GM13976 (cell line): ENCODE measurements at places on chromosomes 16 and 17.

GRCh38 chr16:88369447-88370008, 13.2 kb upstream of the ZNF469 start:
- no peak for DNase-seq

DNA sequence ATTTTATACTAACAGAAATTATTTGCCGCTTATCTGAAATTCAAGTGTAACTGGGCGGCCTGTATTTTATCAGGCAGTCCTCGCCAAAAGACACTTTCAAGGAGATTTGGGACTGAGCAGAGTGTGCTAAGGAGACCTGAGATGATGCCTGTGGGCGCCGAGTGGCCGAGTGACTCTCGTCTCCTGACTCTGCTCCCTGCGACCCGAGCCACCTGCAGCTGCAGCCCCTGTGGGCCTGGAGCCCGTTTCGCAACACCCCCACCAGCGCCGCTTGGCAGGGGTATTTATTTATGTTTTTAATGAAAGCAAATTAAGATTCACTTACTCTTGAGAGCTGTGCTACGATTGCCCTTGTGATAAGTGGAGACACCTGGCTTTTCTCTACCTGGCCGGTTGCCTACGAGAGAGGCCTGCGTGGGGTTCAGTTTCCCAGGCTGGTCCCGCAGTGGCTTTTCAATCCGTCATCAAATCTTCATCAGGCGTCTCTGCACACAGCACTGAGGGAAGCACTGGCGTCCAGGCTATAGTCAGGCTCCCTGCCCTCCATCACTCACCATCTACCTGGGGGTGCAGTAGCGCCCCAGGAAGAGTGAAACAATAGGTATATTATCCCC, 124.0 kb downstream of the SEC14L1 start:
- no peak for DNase-seq

DNA sequence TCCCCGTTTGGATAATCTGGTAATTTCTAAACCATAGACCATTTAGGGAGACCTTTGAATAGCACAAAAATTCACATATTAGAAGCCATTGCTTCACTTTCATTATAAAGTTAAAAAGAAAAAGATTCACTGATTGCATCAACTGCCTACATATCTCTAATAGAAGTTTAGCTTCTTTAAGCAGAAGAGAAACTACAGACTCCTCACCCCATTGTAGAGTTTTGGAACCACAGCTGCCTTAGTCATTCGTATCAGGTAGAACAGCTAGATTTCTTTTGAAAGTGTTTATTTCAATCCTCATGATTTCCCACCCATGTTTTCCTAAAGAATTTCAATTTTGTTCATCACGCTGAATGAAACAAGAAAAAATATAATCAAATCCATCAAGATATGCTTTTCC, 144.8 kb downstream of the CDH8 start:
- DNase-seq, result no peak

DNA sequence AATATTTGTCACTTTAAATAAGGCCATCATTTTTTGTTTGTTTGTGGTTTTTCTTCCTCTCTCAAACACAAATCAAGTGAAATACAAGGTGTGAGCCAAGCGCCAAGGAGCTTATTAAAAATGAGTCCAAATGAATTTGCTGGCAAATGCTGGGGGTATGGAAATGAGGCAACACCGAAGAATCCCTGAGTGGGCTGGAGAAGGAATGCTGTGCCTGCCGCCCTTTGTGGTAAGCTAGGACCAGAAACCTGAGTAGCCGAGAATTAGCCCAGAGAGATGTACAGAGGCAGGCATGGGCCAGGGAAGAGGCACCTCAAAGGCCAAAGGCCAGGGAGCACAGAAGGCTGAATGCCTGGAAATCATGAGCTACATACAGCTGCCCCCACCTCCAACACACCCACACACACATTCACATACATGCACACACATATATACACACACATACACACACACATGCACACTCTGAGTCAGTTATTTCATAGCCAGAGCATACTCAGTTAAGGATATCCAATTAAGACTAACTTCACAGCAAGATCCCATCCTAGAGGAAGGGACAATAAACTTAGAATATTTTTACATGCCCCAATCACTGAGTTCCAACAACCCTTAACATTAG, 266.1 kb upstream of the DYNLRB2 start:
- DNase-seq, result no peak

DNA sequence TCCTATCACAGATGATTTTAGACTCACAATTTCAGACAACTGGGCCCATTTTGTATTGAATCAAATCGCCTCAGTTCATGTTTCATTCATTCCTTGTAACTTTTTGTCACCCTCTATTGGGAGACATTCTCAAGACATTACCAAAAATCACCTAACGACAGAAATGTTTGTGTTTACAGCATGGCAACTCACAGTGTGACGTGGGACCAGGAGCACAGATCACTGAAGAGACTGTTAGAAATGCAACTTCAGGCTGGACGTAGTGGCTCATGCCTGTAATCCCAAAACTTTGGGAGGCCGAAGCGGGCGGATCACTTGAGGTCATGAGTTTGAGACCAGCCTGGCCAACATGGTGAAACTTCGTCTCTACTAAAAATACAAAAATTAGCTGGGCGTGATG, 249.6 kb downstream of the NTN1 start:
- DNase-seq, result no peak

GRCh38 chr17:61205931-61206330, 193.7 kb upstream of the TBX2 start:
- DNase-seq, result no peak

DNA sequence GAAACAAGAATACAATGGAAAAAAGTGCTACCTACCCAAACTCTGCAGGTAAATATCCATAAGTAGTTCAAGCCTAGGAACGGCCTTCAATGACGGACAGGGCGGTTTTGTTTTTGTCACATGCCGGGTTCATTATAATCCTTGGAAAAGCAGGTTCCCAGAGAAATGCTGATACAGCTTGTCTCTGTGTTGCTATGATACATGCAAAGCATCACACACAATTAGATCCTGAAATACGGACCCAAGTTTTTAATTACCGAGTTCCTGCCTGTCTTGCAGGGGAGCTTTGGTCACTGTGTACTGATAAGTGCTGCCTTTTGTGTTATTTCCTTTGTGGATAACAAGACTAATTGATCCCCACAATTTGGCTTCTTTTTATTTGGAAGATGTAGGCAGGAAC, 217.4 kb downstream of the HAPSTR1 start:
- no peak for DNase-seq

- no peak for DNase-seq
Measured at GRCh38 chr17:45813048-45813725, 29.1 kb downstream of the CRHR1 start.

- DNase-seq, result no peak
Measured at GRCh38 chr16:55379876-55380390, 55.9 kb downstream of the IRX6 start.

GRCh38 chr17:9928601-9929333, 23.7 kb upstream of the RCVRN start:
- DNase-seq, result no peak

DNA sequence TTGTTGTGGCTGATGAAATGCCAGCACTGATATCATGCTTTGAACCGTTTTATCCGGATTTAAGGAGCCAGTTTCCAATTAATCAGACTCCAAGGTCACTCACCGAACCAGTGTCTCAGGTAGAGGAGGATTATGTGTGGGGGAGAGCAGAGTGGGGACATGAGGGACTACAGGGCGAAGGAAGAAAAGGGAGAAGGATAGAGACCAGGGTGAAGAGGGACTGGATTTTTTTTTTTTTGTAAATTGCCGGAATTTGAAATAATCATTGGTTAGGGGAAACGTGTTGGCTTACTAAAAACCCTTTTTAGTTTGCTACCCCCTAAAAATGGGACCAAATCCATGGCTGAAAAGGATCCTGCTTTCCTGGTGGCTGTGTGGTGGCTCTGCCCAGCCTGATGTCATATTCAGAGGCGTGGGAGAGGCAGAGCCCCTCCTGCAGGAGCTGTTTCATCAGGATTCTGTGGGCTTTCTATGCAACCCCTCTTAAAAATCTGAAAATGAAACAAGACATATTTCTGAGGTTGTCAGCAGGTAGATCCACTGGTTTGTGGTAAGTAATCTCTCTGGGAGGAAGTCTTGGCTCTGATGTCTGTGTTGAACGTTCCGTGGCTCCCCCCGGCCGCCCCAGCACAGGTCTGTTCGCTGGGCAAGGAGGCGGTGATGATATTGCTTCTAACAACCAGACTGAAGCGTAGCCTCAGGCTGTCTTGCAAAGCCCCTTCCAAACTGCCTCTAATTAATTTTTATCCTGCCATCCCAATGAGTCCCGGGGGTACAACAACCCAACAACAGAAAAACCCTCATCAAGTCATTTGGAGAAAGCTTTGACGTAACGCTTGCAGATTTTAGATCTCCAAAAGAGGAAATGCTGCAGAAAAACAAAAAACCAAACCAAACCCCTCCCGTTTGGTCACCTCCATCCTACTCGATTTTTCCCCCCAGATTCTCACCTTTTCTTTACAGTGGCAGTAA, 143.0 kb upstream of the ZFHX3 start:
- no peak for DNase-seq

DNA sequence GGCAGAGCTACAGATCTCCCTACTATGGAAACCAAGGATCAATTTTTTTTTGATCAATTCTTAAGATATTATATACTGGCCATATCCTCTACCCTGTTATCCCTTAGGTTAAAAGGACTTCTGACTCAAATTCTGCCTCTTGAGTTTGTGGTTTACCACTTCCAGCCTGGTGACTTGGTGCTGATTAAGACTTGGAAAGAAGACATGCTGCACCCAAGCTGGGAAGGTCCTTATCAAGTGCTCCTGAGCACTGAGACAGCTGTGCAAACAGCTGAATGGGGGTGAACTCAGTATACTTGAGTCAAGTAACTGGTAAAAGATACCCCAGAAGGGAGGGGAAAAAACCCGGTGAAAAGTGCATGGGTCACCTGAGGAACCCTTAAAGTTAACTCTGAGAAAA, 20.5 kb upstream of the SPACA3 start:
- DNase-seq, result no peak

GRCh38 chr16:28192806-28193529, 18.8 kb downstream of the XPO6 start:
- DNase-seq, result peak; percentile 76

DNA sequence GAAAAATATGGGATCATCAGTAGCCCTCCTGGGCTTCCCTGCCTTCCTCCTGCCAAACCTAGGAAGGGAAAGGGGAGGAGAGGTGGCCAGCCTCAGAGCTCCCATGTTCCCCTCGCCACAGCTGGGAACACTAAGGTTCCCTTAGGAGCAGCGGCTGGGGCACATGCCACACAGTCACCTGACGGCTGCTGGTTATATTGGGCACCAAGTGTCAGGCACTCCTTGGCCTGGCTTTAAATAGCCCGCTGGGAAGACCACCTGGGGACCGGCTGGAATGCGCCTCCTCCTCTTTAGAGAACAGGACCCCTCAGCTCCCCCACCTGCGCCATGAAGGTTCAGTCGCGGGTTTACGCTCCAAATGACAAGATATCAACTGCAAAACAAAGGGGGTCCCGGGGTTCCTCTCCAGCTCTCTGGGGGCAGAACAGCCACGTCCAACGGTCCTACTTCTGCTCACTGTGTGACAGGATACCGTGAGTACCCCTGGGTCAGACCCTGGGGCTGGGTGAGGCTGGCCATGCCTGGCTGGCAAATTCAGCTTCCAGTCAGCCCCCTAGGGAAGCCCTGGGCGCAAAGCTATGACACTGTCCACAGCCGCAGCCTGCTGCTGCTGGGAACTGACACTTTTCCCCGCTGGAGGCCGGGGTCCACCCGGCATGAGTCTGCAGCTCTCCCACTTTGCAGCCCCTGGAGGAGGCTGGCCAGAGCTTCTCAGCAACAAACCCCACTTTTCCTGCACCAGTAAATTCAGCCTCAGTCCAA, 3.3 kb downstream of the SMIM5 start:
- no peak for DNase-seq

GRCh38 chr17:79702034-79702433, 28.7 kb upstream of the ENPP7 start:
- no peak for DNase-seq

DNA sequence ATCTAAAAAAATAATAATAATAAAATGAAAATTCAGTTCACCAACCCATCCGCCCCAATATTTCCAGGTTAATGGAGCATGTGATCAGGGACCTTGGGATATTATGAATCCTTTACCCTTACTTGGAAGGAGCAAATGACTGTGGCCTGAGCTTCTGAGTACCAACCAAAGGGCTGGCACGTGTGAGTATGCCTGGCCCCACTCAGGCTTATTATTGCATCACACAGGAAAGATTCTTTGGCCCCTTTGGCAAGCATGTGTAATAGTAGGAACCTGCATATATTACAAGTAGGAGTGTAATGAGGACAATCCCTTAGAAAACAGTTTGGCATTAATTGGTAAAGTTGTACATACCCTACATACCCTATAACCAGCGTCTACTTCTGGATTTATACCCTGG, 7.2 kb upstream of the C17orf78 start:
- DNase-seq, result no peak

GRCh38 chr17:38908676-38909181, 16.7 kb upstream of the LASP1NB start:
- DNase-seq, result no peak

DNA sequence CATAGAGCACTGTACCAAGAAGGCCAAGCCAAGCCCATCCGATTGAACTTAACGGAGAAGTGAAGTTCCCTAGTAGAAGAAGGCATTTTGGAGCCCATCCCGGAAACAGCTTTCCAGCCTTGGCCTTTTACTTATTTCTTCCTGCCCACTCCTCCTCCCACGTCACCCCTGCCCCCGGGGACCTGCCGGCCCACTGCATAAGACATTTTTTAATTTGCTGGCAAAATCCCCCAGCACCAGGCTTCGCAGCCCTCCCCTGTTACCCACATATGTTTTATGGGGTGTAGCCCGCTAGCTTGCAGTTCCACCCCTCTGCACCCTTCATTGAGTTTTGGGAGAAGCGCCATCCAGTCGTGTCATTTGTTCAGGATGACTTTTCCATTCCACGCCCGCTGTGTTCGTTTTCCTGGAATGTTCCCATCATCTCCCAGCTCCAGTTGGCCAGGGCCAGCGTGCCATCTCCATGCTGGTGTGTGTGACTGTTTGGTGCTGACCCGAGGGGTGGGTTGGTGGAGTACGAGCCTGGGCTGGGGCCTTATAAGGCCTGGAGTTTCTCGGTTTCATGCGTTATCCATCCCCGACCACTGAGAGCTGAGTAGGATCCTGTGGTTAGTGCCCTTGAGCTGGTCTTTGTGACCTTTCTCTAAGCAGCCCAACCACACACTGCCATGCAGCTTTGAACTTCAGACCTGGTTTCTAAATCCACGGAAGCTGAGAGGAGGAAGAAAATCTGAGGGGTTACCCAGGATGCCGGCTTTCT, 20.0 kb upstream of the TBX2 start:
- no peak for DNase-seq

- DNase-seq, result no peak
Measured at GRCh38 chr17:31798205-31798724, 60.8 kb downstream of the COPRS start.

- DNase-seq, result peak; percentile 27
Measured at GRCh38 chr16:14957576-14958322, 17.1 kb upstream of the PDXDC1 start.

GRCh38 chr16:11640987-11641817, 27.1 kb upstream of the SNN start:
- peak; percentile 69 for DNase-seq

GRCh38 chr16:29702269-29702668, 23.3 kb downstream of the QPRT start:
- peak; percentile 32 for DNase-seq
